Stimulated activated CD4-positive, alpha-beta T cell treated with anti-CD3 and anti-CD28 coated beads, Interleukin-1b, Interleukin-23, amount 100 ng/mL, for 24 hours (primary cell): ENCODE measurements at places on chromosomes 2 and 18.

DNA sequence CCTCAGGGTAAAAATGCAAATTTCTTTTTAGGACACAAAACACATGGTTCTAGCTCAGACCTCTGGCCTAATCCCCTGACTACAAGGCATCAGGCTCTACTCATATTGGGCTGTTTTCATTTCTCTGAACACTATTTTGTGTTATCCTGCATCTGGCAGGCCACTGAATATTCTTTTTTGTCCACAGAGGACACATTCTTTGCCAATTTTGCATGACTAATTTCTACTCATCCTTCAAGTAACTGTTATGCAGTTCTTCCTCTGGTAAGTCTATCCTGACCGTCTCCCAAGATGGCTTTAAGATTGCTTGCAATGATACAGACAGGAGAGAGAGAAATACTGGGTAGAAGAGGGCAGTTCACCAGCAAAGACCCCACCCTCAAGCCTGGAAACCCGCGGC is 107.6 kb upstream of the RGPD4 start:
- DNase-seq = no peak

DNA sequence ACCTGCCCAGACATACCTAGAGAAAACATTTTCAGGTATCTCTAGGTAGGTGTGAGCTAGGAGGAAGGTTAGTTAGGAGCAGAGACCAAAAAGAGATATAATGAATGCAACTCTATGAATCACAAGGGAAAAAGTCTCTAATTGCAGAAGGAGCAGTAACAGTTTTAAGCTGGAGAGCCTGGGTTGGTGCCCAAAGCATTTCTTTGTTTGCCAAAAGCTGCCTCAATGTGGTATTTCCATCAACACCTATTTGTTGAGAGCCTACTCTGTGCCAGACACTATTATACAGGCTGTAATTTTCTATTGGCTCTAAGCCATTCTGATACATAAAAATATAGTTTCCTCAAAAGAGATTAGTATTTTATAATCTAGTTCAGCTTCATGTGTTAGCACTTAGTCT is 141.6 kb downstream of the UBE2E3 start:
- DNase-seq = no peak

DNA sequence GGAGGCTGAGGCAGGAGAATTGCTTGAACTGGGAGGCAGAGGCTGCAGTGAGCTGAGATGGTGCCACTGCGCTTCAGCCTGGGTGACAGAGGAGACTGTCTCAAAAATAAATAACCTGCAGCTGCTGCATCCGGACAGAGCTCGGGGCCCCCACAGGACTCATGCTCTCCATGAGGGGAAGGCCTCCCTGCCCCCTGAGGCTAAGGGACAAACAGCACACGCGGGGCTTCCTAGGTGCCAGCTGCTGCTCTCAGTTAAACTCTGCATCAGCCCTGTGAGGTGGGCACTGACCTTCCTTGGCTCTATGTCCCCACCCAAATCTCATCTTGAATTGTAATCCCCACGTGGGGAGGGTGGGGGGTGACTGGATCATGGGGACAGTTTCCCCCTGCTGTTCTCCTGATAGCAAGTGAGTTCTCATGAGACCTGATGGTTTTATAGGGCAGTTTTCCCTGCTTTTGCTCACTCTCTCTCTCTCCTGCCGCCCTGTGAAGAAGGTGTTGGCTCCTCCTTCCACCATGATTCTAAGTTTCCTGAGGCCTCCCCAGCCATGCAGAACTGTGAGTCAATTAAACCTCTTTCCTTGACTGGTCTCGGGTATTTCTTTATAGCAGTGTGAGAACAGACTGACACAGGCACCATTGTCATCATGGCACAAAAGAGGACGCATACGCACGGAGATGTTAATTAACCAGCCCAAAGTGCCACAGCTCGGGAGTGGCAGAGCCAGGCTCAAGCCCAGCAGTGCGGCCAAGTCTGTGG is 49.9 kb upstream of the TAF1B start:
- no peak for DNase-seq

- no peak for DNase-seq
These were observed 2.4 kb downstream of the MRPL44 start for GRCh38 chr2:223959688-223960087.

GRCh38 chr2:83730223-83730622 is 728.9 kb downstream of the SUCLG1 start:
- no peak for DNase-seq

DNA sequence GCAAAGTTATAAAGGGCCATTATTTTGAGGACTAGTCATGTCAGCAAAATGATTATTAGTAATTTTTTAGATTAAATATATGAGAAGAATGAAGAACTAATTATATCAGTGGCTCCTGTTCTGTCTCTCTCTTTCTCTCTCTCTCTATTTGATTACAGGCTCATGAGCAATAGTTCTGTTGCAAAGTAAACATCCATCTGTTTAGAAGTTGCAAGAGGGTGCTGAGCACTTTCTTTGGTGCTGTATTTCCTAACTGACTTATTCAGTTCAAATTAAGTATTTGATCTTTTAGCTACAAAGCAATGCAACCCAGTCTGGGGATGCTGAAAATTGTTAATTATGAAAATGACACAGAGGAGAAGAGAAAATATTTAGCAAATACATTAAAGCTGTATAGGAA is 408.1 kb upstream of the UBE2E3 start:
- no peak for DNase-seq

DNA sequence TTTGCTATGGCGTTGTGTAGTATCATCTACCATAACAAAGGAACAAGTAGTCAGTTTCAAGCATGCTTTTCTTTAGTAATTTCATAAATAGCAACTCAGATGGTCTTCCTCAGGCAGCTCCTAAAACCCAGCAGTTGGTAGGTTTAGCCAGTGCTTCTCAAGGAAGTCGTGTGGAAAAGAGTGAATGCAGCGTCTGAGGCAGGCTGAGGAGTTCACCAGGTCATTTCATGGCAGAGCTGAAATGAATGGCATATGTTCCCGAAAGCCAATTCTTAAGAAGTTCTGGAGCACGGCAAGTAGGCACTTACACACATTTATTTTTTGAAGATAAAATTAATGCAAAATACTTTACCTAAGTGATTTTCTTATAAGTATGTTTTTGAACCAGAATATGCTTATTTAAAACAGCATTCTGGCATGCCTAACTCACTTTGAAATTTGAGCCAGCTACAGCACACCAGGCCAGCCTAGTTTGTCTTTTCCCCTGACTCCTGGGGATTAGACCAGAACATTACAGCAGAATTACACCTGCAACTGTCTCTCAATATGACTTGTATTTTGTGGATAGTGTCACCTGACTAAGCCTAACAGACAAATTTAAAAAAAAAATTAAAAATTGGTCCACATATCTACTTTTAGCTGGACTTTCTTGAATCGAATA is 62.2 kb downstream of the OSBPL6 start:
- DNase-seq = no peak

DNA sequence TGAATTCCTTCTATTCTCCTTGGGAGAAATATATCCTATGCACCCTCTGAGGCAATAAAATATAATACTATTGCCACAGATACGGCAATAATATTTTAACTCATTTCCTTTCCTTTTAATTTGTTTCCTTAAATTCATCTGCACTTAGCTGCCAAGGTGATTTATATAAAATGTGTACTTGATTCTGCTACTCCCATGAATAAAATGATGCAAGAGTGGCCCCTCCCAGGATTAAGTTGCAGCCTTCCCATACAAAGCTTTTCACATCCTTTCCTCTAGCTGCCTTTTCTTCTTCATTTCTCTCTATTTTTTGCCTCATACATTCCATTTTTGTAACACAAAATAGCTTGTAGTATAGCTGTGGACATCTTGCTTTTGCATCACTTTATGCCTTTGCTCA is 464.1 kb upstream of the ZEB2 start:
- no peak for DNase-seq

DNA sequence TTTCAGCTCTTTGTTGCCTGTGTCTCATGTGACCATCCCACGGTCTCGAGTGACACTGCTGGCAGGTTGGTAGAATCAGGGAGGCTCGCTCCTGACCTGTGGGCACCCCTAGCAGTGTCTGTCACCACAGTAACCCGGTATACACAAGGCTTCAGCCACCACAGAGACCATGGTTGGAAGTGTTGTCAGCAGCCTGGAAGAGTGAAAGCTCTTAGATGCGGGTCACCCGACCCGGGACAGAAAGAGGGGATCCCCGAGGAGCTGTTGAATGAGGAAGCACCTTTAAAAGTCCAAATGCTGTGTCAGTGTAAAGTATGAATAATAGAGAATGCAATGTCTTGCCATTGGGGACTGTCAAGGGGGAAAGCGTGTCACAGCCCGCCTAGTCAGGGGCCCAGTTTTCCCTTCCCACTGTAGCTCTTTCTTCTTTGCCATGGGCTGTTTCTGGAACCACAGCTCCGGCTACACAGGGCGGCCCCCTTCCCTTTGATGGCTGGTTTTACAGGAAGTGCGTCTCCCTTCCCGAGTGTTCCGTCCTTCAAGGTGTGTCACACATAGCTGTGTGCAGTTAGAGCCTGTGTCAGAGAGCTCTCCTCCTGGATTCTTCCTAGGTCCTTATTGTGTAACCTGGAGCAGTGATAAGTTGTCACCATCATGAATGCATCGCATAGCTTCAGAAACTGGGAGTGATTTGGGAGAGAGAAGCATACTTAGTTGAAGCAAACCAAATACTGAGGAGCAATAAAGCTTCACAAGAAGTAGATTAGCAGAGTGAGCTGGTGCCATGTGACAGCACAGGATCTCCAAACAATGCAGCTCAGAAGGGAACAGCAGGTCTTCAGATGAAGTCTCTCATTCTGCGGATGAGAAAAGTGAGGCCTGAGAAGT is 81.4 kb downstream of the MTCL1 start:
- DNase-seq = no peak

DNA sequence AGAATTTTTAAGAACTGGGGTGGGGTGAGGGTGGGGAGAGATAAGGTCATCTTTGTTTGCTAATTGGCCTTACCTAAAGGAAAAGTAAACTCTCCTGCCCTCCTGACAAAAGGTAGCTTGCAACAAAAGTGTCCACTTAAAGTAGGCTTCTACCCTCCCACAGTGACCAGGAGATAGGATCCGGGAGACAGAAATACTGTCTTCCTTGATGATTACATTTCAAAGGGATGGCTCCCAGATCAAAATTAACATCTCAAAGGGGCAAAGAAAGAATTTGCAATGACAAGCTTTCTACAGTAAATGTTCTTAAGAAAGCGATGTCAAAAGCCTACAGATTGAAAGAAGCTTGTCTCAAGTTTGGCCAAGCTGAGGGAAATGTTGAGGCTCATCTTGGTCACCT is 775.3 kb downstream of the CPS1 start:
- DNase-seq = no peak

DNA sequence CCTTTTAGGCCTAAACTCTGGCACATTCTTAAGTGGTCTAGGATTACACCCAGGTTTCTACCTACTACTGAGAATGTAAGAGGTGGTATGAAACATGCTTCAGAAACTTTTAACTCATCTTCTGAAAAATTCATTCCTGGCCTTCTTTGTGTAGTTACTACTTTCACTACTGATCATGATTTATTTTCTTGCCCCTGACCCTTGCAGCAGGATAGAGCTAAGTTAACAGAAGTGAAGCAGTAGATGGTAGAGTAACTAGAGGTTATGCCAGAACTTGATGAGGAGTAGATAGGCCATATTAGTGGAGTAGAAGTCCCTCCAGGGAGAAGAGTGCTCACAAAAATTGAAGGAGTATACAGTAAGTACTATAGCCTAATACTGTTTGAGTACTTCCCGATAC is 75.5 kb upstream of the MSTN start:
- DNase-seq = no peak

GRCh38 chr2:155528034-155528433 is 804.5 kb downstream of the NR4A2 start:
- no peak for DNase-seq

DNA sequence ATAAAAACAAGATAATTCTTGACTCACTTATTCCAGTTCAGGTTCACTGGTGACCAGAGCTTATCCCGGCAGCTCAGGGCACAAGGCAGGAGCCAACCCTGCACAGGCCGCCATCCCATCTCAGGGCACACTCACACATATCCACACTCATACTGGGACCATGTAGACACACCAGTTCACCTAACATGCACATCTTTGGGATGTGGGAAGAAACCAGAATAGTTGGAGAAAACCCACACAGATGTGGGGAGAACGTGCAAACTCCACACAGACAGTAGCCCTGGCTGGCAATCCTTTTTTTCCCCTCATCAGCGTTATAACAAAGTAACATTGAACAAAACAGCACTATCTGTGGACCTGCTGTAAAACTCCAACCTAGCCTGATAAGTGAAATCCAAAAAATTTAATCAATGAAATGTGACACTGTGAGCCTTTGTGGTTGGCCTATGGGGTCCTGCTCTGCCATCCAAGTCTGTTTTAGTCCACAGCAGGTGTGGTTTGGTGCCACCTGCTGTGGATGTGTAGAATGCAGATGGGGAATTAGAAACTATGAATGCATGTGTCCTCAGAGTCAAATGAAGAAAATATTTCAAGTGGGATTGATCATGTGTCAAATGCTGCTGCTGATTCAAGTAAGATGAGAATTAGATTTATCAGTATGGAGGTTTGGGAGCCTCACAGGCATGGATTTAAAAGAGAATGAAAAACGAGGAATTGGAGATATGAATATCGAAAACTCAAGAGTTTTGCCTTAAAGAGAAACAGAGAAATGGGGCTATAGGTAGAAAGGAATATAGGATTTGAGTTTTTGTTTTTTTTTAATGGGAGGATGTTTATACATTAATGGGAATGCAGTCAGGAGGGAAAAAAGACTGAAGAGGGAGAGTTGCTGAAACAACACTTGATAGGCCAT is 47.0 kb downstream of the UGP2 start:
- DNase-seq = no peak

GRCh38 chr2:206267567-206267966 is 6.9 kb upstream of the ZDBF2 start:
- no peak for DNase-seq

DNA sequence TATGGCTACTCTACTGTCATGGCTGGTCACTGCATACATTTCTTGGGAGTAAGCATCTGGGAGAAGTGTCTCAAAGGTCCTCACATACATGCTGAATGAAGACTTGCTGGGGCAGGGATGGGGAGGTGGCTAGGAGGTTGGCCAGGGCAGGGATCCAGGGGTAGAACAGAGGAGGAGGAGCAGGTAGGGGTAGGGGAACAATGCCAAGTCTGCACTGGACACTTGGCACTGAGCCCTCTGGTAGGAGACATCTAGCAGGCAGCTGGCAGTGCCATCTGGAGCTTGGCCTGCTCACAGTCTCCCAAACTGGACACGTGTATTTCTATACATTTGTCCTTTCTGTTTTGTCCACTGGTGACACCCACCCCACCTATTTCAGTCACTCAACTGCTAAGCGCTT is 62.7 kb upstream of the REV1 start:
- DNase-seq = no peak

- DNase-seq = no peak
These were observed 9.7 kb downstream of the CAB39 start for GRCh38 chr2:230722207-230722885.

GRCh38 chr2:171509945-171510731 is 12.1 kb upstream of the CYBRD1 start:
- DNase-seq = no peak

GRCh38 chr2:69786052-69786560 is 43.4 kb upstream of the GMCL1 start:
- DNase-seq = no peak

- DNase-seq = no peak
These were observed 8.5 kb downstream of the STEAP3 start for GRCh38 chr2:119231975-119232665.
